ENCODE measurements at places on chromosomes 5 and 9.
A peak's percentile ranks its signal among the peaks of the same experiment; 100 is the strongest.

- DNase-seq, result no peak
Measured at GRCh38 chr9:74874220-74874619, 13.5 kb downstream of the TRPM6 start.

GRCh38 chr9:22073349-22073748, 64.2 kb upstream of the CDKN2B start:
- no peak for DNase-seq

DNA sequence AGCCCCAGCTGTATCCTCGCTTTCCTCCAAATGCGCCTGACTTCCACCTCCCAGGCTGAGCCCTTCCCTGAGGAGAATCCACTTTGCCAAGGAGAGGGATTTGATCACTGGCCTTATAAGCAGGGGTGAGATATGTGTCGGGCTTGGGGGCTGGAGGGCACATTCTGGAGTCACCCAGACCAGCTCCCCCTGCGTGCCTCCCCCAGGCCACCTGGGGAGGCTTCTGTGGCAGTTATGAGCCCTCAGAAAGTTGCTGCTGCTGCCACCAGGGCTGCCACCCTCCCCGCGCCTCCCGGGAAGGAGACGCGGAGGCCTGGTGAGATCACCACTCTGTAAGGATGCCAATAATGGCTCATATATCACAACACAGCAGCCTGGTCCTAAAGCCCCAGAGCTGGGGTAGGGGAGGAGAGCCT, 211.5 kb downstream of the PAPPA start:
- peak; percentile 54 for DNase-seq

- DNase-seq, result no peak
Measured at GRCh38 chr5:60810438-60811085, 33.5 kb downstream of the ELOVL7 start.

Data from NCI-H1694 treated with DMSO at 0.1 percent for 48 hours (cell line).